Activated T-helper 1 cell treated with Interleukin-2 at 50 U/mL for 16 hours (primary cell): ENCODE measurements at places on chromosomes 2 and 18.

GRCh38 chr2:106284255-106284654, 90.2 kb upstream of the UXS1 start:
- DNase-seq, result no peak

GRCh38 chr18:78876868-78877267, 102.8 kb upstream of the SALL3 start:
- DNase-seq, result no peak

GRCh38 chr2:63101954-63102353, 51.3 kb downstream of the OTX1 start:
- no peak for DNase-seq

DNA sequence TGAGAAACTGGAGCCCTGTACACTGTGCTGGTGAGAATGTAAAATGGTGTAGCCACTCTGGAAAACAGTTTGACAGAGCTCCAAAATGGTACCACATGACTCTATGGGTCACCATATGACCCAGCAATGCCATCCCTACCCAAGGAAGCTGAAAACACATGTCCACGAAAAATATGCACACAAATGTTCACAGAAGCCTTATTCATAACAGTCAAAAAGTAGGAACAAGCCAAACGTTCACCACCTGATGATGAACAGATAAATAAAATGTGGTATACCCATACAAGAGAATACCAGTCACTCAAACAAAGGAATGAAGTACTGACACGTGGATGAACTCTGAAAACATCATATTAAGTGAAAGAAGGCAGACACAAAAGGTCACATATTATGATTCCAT, 4.6 kb downstream of the AFG3L2 start:
- no peak for DNase-seq

- no peak for DNase-seq
Observed at GRCh38 chr18:37574113-37574512, 8.5 kb upstream of the CELF4 start.

DNA sequence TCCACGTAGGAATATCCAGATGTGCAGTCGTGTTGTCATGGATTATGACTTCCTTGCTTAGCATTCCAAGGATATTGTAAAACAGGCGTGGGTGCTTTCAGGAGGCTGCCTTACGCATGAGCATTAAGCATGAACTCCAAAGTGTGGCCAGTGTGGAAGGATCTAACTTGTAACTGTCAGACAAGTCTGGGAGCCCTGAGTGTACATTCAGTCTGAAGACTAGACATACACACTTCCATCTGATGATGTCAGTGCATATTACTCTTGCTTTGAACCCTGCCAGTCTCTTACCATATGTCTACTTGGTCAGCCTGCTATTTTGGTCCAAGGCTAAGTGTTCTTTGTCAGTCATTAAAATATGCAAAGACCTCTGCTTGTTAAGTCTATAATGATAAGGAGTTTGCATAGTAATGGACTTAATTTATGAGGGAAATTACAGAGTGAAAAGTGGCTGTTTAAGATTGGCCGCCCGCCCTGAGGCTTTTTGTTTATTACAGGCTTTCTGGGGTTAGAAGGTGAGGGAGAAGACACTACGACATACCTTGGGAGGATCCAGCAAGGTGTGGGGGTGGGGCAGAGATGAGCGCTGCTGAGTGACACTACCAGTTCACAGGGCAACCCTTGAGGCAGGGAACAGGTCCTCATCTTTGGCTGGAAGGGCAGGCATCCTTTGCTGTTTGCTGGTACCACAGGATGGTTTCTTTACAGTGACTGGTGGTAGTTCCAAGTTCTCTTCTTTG, 48.3 kb downstream of the CABLES1 start:
- no peak for DNase-seq

DNA sequence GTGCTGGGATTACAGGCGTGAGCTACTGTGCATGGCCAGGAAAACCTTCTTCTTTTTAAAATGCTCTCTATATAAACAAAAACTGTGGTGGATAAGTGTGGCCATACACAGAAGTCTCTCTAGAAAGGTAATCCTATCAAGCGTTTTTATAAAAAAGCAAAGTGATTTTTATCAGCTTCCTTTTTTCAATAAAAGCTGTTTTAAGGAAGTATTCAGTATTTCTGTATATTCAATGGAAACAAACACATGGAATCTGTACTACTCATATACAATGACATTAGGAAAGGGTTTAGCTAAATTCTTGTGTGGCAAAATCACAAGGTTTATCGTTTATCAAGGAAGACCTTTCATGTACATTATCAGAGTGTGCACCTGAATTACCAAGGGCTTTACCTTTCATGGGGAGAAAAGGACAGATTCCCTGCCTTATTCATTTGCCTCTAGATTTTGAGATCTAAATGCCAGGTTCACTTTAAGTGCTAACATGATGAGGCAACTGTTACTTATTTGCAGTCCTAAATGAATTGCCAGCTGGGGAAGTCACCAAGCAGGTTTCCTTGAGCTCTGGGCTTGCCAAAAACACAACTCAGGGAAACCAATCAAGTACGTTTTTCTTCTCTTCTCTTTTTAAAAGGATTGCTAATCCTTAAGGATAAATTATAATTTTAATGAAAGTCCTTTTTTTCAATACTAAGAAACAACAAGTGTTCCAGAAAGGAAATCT, 70.8 kb downstream of the RTN4 start:
- no peak for DNase-seq

- no peak for DNase-seq
Observed at GRCh38 chr2:26172871-26173775, at the start of gene GAREM2. Gene GAREM2 (plus strand): TSS chr2:26173088. CDS start chr2:26173221, 133 bp downstream.

DNA sequence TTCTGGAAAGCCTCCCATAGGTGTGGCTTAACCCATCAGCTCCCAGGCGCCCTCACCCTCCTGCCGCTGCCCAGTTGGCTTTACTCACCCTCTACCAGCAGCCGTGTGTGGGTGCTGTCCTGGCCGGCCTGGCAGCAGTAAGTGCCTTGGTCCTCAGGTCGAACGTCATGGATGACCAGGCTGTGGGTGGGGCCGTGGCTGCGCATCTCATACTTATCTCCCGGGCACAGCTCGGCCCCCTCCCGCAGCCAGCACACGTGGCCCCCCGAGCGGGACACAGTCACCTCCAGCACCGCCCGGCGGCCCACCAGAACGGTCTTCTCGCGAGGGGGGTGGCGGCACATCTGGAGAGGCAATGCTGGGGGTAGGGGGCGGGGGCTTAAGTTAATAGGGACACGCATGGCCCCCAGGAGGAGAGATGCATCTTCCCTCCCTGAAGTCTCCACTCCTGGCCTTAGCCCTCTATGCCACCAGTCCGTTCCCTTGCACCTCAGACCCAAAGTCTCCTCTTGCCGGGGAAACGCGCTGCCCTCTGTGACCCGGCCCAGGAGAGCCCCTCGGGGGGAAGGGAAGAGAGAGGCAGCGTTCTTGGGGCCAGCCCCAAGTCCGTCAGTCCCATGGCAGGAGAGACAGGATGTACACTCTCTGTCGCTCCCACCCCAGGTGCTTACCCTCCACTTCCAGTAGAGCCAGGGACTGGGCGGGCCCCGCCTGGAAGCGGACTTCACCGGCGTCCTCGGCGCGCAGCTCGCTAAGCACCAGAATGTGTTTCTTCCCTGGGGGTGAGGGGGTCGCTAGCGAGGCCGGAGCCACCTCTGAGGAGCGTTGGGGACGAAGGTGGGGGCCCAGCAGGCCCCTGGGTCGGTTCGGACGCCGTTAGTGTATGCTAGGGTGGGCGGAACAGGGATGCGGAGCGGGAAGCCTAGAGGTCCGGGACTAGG, 7.9 kb downstream of the TMEM198 start:
- DNase-seq, result no peak

GRCh38 chr2:36147670-36148390, 207.7 kb upstream of the CRIM1 start:
- no peak for DNase-seq

GRCh38 chr2:74538881-74539339, 9.2 kb downstream of the HTRA2 start:
- no peak for DNase-seq

DNA sequence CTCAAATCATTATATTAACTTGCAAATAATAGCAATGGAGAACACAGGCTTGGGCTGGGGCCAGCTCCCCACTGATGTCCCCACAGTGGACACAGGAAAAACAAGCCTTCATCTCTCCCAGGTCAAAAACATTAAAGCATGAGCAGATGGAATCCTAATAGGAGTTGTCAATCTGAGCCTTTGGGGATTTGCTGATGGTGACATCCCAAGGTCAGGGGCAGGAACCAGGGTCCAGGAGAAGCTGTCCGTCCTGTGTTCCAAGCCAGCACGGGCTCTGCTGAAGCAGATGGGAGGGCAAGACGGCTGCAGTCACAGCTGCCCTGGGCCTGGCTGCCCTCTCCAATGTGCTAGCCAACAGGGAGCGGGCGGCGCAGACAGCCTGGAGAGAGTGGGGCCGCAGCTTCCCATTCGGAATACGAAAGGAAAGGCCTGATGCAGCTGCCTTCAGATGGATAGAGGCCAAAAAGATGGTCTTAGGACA, 135.5 kb downstream of the NDUFA10 start:
- DNase-seq, result no peak

DNA sequence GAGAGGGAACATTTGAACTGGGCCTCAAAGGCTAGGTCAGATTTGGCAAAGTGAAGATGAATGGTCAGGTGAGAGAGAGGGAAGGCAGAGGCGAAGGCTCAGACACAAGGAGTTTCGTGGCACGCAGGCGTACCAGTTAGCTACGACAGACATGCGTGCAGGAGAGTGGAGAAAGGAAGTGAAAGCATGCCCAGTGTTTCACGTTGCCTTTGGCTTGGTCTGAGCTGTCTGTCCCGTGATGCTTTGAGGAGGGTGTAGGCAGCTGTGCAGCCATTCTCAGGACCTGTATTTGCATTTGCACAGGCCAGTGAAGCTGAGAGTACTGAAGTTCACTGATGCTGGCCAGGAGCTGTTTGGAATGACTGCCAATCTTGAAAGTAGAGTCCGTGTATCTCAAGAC, 69.5 kb downstream of the HNRNPLL start:
- DNase-seq, result no peak

GRCh38 chr18:28041366-28041765, 135.6 kb downstream of the CDH2 start:
- no peak for DNase-seq

GRCh38 chr18:50706651-50707050, 113.2 kb downstream of the MRO start:
- no peak for DNase-seq

- DNase-seq, result no peak
Observed at GRCh38 chr2:175218551-175218950, 37.0 kb upstream of the ATP5MC3 start.

GRCh38 chr2:134667081-134667480, 51.7 kb downstream of the TMEM163 start:
- no peak for DNase-seq

DNA sequence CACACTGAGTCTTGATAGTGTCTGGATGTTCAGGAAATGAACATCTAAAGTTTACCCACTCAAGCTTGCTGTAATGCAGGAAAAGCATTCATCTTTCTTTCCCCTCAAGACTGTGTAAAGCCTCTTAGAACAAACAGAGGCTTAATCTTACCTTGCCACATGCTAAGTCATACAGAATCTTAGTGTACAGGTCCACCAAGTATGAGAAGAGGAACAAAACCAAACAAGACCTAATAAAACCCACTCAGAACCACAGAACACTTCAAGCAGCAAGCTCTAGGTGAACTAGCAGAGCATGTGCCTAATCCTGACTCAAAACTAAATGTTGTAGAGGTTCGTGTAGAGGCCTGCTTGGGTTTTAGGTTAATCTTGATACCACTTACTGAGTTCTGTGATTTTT, 97.6 kb downstream of the SPTBN1 start:
- no peak for DNase-seq

DNA sequence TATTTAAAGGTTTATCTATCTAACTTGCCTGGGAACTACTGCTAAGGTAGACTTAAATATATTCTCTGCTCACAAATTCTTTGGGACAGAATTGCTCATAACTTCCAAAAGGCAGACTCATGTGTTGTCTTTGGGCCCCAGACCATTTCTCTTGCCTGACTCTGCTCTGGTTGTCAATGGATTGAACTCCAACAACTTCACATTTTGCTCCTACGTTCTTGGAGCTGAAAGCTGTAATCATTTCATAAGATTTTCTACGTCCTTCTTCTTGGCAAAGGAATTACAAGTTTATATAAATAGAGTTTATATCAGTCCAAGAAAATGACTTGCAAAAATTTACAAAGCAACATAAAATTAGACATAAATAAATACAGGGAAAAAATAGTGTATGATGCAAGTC, 32.9 kb upstream of the PPM1B start:
- DNase-seq, result no peak

- DNase-seq, result no peak
Observed at GRCh38 chr2:28463211-28463816, 32.5 kb upstream of the PLB1 start.

- no peak for DNase-seq
Observed at GRCh38 chr18:46360102-46360699, 256.0 kb downstream of the HAUS1 start.

GRCh38 chr18:3103576-3103975, 90.6 kb upstream of the LPIN2 start:
- DNase-seq, result no peak

DNA sequence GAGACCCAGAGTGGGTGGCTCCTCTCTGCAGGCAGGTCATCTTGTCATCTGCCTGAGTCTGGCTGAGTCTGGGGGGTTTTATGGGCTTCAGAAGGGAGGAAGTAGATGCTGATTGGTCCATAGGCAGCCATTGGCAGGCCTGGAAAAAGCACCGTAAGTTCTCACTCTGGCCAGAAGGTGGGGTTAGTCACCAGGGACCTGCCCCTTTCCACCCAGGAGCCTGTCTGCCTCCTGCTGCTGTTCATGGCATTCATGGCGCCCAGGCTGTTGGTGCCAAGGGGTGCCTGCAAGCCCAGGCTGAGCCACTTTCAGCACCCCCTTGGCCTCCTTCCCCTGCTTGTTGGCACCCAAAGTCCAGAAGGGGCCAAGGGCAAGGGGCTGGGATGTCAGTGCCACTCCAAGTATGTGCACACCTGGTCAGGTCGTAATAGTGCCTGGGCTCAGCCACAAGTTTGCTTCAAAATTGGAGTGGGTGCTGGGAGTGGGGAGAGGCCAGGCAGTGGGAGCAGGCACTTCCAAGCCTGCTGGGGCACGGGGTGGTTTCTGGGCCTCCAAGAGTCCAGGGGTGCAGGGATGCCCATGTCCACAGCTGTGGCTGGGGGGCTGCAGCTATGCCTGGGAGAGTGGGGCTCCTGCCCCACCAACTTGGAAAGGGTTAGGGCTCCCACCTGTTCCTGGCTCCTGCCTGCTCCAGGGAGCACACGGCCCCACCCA, 178.1 kb downstream of the FAM210A start:
- no peak for DNase-seq

GRCh38 chr2:201444746-201445465, 6.4 kb downstream of the TRAK2 start:
- no peak for DNase-seq

DNA sequence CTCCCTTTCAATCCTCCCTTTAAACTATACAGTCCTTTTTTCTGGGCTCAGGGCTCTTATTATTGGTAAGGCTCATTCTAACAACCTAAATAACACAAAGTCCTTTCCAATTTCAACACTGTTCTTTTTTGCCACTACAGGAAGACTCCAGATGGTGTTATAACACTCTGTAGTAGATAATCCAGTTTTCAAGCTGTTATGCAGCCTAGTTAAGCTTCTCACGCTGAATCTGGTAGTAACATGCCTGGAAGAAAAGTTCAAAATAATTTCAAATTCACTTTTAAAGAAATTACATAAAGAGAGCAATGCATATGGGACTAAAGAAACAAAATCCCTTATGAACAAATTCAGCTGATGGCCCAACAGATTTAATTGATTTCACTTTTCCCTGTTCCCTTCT, 3.2 kb upstream of the MPP4 start:
- DNase-seq, result no peak
